ENCODE measurements at places on chromosomes 11 and 22.

GRCh38 chr11:72278905-72279304 is 34.9 kb upstream of the PHOX2A start:
- no peak for DNase-seq

DNA sequence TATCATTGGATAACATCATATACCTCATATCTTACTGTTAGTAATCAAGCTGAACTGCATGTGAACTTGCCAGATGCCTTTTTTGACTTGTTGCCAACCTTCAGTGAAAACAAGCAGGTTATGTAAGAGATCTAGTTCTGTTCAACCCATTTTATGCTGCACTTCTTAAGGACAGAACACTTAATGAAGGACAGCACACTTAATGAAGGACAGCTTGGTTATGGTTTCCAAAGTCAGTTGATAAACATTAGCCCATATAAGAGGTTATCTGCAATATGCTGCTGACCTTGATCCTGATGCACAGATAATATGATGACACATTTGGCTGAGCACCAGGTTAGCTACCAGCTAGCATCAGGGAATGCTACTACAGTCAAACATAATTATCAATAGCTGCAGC is 358.7 kb upstream of the PDGFD start:
- DNase-seq, result no peak

DNA sequence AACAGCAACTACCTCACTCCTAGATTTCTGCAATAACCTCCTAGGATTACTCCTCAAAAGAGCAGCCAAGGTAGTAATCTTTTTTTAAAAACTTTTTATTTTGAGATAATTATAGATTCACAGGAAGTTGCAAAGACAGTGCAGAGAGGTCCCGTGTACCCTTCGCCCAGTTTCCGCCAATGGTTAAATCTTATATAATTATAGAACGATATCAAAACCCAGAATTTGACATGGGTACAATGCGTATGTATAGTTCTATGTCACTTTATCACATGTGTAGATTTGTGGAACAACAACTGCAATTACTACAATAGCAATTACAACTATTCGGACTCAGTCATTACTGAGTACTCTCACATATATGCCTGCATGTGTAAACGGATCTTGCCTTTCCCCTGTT is 94.8 kb upstream of the APOA1 start:
- no peak for DNase-seq

DNA sequence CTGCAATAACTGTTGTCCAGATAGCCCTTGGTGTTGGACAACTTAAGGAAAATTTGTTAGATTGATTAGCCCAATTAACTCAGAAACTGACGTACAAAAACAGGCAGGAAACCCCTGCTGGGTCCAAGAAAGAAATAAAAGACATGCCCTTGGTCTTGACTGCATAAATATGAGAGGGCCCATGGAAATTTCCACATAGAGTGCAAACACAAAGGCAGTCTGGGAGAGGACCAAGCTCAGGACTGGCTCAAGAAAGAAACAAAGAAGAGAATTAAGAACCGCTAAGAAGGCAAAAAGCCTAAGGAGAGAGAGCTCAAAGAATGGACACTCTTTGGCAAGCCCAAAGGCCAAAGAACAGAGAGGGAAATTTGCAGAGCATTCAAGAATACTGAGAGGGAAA is 1243.9 kb downstream of the LRRC4C start:
- no peak for DNase-seq

DNA sequence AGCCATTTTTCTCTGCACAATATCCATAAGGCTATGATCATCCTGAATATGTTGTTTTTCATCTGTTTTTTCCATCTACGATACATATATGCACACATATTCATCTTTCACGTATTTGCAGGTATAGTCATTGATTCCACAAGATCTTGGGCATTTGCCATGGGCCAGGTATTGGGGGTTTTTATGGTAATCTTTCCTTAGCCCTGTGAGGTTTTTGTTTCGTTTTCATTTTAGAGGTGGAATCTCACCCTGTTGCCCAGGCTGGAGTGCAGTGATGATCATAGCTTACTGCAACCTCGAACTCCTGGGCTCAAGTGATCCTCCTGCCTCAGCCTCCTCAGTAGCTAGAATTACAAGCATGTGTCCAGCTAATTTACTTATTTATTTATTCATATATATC is 20.0 kb downstream of the CD6 start:
- no peak for DNase-seq

- no peak for DNase-seq
Observed at GRCh38 chr11:120457996-120458395, 53.6 kb upstream of the GRIK4 start.

- DNase-seq, result no peak
Observed at GRCh38 chr11:69267395-69267805, 26.6 kb upstream of the MYEOV start.

- DNase-seq, result no peak
Observed at GRCh38 chr11:27084518-27084917, 43.9 kb downstream of the BBOX1 start.

- no peak for DNase-seq
Observed at GRCh38 chr11:15145615-15146014, 30.9 kb downstream of the INSC start.

DNA sequence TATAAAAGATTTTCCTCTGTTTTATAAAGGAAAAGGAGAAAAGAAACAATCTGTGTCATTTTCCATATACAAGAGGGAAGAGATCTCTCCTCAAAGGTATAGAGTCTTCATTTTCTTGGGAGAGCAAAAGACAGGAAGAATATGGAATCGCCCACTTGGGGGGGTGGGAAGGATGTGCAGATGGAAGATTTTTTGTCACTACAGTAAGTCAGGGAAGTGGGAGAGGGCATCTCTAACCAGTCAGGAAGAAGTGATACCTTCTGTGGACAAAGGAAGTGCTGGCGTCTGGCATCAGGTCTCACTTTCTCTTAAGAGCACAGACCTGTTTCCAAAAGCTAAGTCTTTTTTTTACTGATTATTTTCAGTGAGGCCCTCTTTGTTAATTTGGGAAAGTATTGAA is 1.4 kb downstream of the PRR14L start:
- no peak for DNase-seq

- DNase-seq, result no peak
Observed at GRCh38 chr11:8055836-8056526, 25.0 kb upstream of the TUB start.

DNA sequence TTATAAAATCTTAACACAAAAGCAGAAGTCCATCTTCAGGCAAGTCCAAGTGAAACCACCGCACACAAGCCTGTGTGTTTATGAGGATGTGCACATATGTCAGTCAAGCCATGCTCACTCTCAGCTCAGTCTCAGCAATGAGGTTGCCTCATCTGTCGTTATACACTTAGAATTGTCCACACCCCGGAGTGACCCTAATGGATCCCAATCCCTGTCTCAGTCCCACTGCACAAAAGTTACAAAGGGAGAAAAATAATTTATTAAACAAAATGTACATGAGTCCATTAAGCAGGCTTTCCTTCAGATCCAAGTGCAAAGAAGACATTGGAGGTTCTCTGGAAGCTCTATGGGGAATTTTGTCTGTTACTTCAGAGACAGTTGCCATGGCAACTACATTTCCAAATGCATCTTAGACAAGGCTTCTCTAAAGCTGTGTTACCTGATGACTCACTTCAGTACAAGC is 24.4 kb downstream of the OR8B12 start:
- no peak for DNase-seq

DNA sequence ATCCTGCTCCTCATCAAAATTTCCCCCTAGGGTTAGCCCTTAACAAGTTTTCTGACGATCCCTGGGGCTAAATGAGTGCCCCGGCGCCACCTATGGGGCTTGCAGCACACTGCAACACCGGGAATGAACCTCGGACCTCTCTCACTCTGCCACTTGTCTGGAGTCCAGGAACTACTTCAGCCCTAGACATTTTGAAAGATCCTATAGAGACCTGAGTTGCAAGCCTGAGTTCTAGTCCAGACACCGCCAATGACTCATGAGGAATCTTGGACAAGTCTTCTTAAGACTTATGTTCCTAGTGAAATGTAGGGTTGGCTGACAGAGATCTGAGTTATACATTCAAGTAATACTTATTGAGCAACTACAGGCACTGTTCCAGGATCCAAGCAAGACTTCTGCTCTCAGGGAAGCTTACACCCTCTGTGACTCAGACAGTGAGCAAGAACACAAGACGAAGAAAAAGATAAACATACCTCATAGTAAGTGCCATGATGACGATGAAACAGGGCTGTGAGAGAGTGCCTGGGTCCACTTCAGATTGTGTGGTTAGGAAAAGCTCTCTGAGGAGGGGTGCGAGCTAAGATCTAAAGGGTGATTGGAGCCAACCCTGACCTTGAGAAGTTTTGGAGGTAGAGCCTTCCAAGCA is 10.2 kb upstream of the STK33 start:
- no peak for DNase-seq

GRCh38 chr11:57303990-57304579 is 20.7 kb downstream of the TNKS1BP1 start:
- no peak for DNase-seq
